ENCODE measurements at places on chromosomes 12 and 14. TPM values are rescaled to one million over a fixed set of nuclear protein-coding genes. Genes with fewer than 3 reads are reported as not detected.

DNA sequence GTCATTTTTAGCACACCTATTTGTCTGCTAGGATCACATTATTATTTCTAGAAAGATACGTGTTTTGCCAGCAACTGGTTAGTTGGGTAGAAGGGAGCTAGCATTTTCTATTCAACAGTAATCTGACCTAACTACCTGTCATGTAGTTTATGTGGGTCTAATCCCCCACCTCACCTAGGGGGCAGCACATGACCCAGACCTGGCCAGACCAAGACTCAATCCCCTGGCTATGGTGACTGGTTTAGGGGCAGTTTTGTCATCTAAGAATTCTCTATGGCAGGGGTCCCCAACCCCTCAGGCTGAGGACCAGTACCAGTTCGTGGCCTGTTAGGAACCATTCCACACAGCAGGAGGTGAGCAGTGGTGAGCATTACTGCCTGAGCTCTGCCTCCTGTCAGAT, 29.5 kb upstream of the EVL start:
- no peak for DNase-seq

DNA sequence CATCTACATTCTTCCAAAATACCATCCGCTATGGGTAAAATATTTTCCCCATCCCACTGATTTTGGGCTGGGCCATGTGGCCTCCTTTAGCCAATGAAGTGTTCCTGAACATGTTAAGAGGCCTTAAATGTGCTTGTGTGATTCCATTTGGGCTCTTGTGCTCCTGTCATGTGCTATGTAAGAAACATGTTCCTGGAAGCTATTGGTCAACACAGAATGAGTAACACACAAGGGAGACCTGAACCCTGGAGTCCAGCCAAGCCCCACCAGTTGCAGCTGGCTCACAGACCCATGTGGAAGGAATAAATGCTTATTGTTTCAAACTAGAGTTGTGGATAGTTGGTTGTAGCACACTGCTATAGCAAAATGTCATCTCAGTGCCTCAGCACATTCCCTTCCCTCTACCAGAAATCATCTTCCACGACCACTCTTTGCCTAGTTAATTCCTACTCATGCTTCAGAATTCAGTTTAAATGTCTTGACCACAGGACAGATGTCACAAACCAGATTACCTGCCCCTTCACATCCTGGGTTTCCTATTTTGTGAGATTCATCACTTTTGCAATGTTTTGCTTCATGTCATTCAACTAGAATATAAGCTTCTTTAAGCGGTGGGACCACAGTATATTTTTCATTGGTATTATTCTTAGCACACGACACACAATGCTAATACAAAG, 217.3 kb upstream of the EEA1 start:
- DNase-seq, result no peak

DNA sequence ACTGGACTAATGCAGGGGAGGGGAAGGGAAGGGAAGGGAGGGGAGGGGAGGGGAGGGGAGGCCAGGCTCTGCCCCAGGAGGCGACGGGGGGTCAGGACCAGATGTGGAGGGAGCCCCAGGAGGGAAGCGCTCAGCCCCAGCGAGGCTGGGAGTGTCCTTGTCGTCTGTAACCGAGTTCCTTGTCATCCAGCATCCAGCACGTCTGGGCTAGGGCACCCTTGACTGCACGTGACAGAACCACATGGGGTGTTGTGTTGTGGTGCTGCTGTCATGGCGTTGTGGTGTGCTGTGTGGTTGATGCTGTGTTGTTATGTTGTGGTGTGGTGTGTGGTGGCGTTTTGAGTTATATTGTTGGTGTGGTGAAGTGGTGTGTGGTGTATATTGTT, 28.4 kb upstream of the SFSWAP start:
- no peak for DNase-seq

DNA sequence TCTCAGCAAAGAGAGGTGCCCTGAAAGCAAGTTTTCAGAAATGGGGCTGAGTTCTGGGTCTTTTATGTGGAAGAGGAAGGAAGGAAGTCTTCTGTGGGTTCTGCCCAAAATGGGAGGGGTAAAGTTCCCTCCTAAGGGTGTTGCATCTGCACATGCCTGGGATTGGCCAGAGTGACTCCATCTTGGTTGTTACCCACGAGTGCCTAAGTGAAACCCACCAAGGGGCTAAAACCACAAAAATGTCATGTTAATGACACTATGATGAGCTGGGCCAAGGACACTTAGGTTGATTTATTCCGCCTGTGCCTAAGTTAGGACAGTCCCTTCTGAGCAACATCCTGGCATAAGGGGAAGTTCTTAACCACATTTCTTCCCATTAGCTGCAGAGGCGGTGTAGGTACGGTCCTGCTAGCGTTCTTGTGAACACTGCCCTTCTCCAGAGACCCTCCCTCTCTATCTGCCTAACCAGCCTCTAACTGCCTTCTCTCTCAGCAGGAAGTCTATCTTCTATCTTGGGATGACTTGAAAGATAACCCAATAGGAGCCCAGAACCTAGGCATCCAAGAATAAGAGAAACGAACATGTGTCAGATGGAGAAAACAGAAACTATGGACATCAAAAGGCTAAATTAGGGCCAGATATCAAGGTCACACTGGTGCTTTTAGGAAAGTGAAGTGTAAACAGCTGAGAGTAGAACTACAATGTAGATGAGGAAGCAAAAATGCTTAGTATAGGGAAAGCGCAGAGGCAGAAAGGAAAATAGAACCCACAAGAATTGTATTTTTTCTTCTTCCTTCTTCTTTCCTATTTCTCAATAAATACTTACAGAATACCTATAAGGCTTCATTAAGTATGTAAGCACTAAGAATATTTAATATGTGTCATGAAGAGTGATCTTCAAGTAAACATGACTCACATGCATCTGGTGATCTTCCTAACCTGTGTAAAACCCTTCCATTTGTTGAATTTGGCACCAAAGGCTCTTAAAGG, 104.2 kb upstream of the AMN1 start:
- DNase-seq, result no peak

DNA sequence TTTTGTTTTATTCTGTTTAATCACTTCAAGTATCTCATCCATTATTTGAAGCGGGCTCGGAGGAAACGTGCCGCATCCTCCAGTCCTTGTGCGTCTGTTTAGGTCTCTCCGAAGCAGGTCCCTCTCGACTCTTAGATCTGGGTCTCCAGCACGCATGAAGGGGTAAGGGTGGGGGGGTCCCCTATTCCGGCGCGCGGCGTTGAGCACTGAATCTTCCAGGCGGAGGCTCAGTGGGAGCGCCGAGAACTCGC, 311 bp upstream of the LGR5 start:
- DNase-seq, result no peak

GRCh38 chr12:54175200-54175963, 13.4 kb downstream of the SMUG1 start:
- peak; percentile 30 for DNase-seq

Gene HCAR2
- total RNA-seq, result not detected

Gene LETMD1
- 72.7 TPM for total RNA-seq

Gene SYT1
- total RNA-seq, result 1.4 TPM

Gene CLEC1B
- not detected for total RNA-seq

Gene WASHC3
- 34.9 TPM for total RNA-seq

DNA sequence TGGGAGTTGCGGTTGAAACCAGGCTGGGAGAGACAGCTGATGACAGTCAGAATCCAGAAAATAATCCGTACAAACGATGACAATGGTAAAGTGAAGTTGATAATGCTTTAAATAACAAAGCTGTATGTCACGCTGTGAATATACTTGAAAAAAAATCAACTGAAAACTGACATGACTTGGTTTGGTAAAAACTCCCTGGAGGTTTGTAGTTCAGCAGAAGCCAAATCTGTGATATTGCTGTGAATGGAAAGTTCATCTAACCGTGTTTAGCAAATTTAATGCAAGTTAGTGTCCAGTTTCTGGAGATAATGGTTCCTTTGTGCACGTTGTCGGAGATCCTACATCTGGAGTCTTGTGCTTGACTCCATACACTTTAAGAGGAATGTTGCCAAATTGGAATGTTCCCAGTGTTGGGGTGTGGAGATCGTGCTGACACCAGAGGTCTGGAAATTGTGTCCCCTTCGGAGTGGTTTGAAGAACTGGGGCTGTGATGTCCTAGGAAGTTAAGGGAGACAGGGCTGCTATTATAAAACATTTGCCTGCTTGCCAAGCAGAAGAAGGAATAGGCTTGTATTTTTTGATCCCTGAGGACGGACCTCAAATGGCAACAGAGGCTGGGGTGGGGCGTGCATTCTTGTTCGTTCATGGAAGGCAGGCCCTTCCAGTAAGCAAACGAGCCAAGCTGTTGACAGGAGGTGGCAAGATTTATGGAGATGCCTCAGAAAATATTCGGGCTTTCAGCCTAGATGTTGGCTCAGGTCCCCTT, 30.6 kb downstream of the PPFIBP1 start:
- DNase-seq, result no peak

GRCh38 chr12:110744601-110745264, 2.0 kb upstream of the PPP1CC start:
- peak; percentile 74 for DNase-seq

DNA sequence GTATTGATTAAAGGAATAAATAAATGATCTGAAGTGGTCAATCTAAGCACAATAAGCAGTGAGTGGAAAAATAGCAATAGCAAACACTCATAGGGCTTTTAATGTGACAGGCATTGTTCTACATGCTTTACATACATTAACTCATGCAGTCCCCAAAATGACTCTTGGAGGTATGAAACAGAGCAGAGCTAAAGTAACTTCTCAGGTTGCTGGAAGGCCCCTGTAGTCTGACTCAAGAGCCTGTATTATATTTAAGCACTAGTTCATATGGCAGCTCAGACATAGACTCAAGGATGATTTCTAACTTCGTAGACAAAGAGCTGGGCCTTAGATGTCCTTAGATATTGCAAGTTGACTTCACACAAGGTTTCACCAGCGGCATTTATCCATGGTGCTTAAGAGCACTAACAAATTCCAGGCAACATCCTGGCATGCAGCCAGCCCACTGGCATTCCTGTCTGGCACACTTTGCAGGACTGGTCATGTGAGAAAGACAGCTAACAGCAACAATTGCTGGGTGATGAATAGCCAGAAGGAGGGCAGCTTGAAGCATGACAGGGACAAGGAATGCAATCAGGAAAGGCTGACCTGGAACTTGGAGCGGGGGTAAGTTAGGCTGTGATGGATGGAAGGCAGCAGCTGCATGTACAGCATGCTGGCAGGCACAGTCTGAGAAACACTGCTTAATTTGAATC, 22.9 kb upstream of the KTN1 start:
- DNase-seq, result peak; percentile 64

DNA sequence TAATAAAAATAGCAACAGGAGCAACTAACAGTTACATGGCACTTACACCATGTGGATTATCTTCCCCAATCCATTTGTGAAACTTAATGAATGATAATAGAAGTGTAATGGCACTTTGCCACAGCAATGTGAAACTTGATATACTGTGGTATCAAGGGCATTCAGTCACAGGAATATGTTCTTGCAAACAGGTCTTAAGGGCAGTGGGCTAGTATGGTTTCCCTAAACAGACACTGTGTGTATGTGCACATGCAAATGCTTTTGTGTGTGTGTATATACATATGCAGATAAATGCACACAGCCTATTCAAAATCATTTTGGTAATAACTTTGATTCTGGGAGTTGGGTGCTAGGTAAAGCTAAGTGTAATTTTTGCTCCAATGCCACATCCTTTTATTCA, 26.2 kb upstream of the ARHGAP5 start:
- no peak for DNase-seq

DNA sequence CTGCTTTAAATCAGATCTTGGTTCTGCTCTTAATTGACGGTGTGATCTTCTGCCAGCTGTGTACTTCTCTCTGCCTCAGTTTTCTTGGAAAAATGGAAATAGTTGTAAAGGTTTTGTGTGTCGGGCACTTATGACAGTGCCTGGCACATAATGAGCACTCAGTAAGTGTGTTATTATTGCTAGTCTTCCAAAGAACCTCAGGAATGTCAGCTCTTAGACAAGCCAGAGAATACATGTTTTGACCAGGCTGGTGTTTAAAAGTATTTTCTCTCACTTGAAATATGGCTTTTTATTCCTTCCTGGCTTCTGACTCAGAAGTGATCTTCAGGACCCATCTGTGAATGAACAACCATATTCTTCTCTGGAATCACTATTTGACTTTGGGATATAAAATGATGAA, 304.1 kb downstream of the SNAPC1 start:
- no peak for DNase-seq

Gene CMA1
- 1.6 TPM for total RNA-seq

DNA sequence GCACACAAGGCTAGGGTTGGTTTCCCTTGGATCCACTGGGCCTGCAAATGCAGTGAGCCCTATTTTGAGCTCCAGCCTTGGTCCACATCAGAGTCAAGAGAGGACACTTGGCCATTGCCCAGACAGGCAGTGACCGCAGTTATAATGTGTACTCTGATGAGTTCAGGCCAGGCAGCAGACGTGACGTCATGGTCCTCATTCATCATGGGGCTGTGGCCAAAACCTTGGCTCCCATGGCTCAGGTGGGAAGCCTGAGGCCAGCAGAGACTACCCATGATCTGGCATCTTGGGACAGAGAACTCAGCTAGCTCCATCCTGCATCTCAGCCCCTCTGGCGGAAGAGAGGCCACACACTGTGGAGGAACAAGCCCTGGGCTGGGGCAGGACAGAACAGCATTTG, 16.4 kb downstream of the TMEM63C start:
- DNase-seq, result no peak

DNA sequence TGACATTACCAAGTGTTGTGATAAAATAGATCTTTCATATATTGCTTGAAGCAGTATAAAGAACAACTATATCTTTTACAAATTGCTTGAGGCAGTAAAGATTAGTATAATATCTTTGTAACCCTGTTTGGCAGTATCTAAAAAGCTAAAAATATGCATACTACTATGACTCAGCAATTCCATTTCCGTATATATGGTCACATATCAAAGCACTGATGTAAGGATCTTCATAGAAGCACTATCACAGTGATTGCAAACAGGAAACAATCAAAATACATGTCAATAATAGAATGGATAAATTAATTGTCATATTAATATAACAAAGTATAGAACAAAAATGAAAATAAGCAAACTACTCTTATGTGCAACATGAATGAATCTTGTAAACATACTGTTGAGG, 158.4 kb upstream of the IGF1 start:
- no peak for DNase-seq

DNA sequence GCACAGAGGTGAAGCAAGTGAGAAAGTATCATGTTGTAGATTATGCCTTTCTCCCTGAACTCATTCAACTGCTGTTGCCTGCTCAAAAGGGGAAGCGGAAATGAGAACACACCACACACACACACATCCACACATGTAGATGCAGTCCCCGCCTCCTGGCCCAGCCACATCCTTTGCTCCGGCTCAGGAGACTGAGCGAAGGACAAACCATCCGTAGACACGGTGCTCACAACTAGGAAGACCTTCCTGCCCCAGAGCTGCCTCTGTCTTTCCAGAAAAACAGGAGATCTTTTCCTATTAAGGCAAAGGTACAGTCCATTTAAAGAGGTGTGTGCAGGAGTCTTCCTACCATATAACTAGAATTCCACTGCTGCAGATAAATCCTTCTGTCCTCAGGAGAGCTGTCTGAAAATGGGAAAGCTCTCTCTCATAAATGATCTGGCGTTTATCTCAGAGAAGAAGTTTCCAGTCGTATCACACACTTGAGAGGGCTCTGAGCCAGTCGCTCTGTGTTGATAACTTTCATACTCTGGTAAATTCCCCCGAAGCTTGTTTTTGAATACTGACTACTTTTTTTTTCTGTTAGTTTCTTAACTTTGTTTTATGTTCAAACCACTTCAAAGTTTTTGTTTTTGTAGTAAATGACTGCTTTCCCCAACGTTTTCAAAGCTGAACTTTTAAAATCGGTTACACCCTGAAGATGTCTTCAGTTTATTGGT, at the start of gene TESPA1:
TSS of gene TESPA1 (minus strand) at position 105 of the 719 bp plus-strand sequence. CDS start 10,200 bp downstream, outside the sequence.
- DNase-seq, result peak; percentile 88

GRCh38 chr12:70106347-70106746, 136.9 kb upstream of the CNOT2 start:
- DNase-seq, result no peak

Gene ZC2HC1C
- total RNA-seq, result 4.8 TPM

Data from mucosa of descending colon (tissue), 3 donors.